ENCODE measurements at places on chromosomes 4 and X.

GRCh38 chr4:184439856-184440594 lies 34.3 kb downstream of the IRF2 start:
- DNase-seq: no peak

- DNase-seq: peak; percentile 39
Observed at GRCh38 chr4:15675356-15675755, 6.3 kb upstream of the FAM200B start.

DNA sequence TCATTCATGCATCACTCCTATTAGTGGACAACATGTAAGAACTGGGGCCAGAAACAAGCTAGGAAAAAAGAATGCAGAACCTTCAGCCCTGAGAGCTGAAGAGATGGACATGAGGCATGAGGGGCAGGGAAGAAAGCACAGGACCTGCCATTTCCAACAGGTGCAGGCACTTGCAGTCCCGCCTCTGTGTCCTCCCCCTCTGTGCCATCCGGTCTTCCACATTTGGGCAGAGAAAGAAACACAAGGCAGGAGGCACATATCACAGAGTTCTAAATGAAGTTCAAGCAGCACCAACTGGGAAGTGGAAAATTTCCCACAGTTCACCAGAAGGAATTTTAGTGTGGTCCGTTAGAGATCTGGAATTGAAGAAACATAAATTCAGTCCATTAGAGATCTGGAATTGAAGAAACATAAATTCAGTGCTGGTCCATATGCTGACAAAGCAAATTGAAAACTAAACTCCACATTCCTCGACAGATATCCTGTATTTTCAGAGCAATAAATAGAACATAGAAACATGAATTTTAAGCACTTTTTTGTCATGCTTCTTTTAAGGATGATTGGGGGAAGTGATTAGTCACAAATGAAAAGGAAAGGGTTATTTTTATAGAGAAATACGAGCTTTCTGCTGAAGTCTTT lies 57.2 kb upstream of the DAPP1 start:
- DNase-seq: no peak

GRCh38 chr4:133270021-133270570 lies 121.0 kb downstream of the PCDH10 start:
- no peak for DNase-seq

DNA sequence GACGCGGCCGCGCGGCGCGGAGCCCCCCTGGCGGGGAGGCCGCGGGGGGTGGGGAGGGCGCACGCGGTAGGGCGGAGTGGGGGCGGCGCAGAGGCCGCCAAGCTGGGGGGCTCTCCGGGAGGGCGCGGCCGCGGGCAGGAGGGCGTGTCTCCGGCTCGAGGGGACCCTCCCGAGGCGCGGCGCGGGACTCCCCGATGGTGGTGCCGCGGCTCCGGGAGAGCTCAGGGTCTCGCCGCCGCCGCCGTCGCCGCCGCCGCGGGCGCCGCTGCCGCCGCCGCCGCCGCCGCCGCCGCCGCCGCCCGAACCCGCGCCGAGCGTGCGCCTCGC lies 165 bp upstream of the PTCHD1 start:
- no peak for DNase-seq

DNA sequence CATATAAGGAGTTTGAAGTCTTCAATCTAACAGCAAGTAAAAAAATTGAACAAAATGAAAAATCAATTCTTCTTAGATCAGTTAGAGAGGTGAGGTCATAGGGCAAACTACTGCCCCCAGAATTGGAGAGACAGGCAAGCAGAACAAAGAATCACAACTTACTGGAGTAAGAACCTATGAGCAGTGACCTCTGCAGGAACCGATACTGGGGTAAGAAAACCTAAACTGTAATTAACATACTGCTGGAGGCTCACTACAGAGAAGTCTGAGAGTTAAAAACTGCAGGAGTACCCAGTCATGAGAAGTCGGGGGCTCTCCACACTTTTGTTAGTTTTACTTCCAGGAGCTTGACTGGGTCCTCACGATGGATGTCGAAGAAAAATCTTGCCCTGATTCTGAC lies 16.0 kb downstream of the CLDN22 start:
- DNase-seq: no peak

GRCh38 chrX:72621625-72622485 lies 49.2 kb upstream of the HDAC8 start:
- no peak for DNase-seq

- no peak for DNase-seq
Observed at GRCh38 chrX:21056622-21057021, 317.6 kb upstream of the CNKSR2 start.

DNA sequence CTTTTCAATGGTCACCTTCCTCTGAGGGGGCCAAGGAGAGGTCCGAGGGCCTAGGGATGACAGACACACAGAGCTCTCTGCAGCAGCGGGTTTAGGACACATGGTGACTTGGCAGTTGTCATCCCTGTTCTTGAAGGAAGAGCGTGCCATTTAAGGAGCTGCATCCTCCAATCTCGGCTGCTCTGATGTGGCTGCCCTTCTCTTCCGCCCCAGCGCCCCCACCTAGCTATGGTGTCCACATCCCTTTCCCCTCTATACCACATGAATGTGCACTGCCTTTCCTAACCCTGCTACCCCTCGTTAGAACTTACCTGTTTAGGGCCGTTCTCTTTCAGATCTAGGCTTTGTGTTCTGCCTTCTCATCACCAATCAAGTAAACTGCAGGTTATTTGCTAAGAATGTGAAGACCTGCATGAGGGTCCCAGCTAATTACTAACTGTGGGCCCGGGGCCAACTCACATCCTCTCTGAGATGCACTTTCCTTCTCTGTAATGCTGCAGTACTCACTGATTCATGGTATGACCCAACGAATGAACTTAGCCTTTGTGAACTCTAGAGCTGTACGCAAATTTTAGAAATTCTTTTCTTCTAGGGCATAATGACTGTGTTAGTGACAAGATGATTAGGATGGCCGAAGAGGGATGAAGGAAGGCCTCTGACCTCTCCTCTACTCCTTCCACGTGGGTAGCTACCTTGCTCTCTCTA lies 38.2 kb downstream of the CHST7 start:
- DNase-seq: no peak

DNA sequence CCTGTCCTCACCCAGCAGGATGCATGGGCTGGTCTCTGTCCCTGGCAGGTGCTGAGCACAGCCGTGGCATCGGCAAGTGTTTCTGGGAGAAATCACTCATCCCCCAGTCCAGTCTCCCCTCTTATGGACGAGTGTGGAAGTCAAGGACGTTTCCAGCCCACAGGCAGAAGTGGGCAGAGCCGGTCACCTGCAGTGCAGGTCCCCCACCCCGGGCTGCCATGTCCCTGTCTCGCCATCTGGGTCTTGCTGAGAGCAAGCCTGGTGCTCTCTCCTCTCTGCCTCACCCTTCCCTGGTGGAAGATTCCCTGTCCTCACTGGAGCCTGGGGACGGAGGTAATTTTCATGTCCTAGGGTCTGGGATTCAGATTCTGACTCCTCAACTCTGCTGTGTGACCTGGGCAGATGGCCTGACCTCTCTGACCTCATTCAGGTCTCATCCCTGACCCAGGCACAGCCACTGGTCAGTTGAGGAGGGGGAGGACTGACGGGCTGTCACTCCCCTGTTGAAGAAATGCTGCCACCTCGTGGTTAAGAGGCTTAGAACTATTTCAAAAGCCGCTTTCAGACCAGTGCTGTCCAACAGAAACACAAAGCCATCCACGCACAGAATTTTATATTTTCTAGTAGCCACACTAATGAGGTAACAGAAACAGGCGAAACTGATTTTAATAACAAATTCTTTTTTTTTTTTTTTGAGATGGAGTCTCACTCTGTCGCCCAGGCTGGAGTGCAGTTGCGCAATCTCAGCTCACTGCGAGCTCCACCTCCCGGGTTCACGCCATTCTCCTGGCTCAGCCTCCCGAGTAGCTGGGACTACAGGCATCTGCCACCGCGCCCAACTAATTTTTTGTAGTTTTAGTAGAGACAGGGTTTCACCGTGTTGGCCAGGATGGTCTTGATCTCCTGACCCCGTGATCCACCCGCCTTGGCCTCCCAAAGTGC lies 1.8 kb downstream of the CPZ start:
- peak; percentile 77 for DNase-seq

- DNase-seq: peak; percentile 19
Observed at GRCh38 chrX:118353081-118353850, 7.4 kb downstream of the WDR44 start.
